Thoracic aorta (tissue), 2 donors: ENCODE measurements at places on chromosomes 12 and 14. TPM values are rescaled to one million over a fixed set of nuclear protein-coding genes. Genes with fewer than 3 reads are reported as not detected.

- no peak for DNase-seq
Measured at GRCh38 chr14:95065411-95065810, 91.9 kb downstream of the DICER1 start.

DNA sequence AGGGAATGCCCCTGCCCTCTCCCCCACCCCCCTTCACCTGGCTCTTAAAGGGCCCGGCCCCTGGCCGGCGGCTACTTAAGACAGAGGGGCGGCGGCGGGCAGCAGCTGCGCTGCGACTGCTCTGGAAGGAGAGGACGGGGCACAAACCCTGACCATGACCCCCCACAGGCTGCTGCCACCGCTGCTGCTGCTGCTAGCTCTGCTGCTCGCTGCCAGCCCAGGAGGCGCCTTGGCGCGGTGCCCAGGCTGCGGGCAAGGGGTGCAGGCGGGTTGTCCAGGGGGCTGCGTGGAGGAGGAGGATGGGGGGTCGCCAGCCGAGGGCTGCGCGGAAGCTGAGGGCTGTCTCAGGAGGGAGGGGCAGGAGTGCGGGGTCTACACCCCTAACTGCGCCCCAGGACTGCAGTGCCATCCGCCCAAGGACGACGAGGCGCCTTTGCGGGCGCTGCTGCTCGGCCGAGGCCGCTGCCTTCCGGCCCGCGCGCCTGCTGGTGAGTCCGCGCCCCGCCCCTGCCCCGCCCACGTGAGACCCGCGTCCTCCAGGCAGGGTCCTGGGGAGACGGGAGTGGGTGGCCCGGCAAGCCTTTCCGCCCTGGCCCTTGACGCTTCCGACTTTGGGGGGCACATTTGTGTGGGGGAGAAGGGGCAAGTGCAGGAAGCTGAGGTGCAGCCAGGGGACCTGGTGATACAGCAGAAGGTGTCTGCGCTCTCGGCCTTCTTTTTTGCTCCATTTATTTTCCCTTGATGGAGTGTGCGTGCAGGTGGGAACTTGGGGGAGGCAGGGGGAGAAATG is at the start of gene IGFBP6:
Gene IGFBP6, plus strand, starts transcription at position 104 of the 790 bp plus-strand sequence. Its CDS starts 51 bp downstream, at position 155.
- DNase-seq, result no peak

The TBX5 gene
- 1.5 TPM for total RNA-seq

DNA sequence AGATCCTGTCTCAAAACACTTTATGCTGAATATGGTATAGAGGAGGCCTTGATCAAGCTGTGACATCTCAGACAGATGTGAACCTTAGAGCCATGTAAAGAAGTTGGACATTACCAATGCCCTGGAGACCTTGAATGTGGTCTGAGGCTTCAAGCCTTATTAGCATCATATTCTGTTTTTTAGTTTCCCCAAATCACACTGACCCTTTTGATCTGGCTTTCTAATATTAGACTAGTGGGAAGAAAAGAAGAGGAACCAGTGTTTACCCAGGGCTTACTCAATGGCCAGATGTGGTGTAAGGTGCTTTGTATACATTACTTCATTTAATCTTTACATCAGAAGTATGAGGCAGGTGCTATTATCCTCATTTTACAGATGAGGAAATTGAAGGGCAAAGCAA is 10.6 kb upstream of the TBPL2 start:
- no peak for DNase-seq

GRCh38 chr14:100236881-100237280 is 2.1 kb upstream of the YY1 start:
- no peak for DNase-seq

DNA sequence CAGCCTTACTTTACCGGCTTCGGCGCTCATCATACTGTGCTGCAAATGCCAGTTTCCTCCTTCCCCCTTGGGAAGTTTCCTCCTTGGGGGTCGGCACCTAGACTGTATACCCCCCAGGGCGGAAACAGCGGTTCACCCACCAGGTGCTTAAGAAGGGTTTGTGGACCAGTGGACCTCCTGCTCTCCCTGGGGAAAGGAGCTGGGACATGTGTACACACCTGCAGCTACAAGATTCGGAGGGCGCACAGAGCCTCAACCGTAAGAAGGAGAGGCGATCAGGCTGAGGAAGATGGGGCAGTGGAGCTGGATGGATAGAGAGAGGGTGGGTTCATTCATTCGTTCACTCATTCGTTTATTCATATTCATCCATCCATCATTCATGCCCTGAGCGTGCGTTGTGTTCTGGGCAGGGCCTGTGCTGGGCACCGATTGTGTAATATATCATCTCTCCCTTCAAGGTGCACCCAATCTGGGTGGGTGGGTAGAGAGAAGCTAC is 717 bp upstream of the ZNF839 start:
- no peak for DNase-seq
